Left renal pelvis (tissue), 4 donors: ENCODE measurements at places on chromosomes 12 and 14. TPM values are rescaled to one million over a fixed set of nuclear protein-coding genes. Genes with fewer than 3 reads are reported as not detected.

- no peak for DNase-seq
Measured at GRCh38 chr14:68583548-68584280, 209.2 kb downstream of the ZFP36L1 start.

DNA sequence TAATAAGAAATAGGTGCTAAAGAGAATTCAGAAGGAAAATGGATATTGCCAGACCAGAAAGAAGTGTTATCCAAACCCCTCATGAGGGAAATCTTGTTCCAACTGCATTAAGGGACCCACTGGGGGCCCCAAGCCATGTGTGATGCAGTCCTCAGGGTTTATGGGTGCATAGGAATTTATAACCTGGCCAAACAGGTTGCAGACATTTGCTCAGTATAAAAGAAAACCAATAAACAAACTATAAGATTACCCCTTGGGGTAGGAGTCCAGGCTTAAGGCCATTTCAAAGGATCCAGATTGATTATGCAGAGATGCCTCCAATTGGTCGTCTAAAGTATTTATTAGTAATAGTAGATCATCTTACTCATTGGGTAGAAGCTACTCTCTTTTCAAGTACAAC lies 240.9 kb upstream of the DIO3 start:
- no peak for DNase-seq

DNA sequence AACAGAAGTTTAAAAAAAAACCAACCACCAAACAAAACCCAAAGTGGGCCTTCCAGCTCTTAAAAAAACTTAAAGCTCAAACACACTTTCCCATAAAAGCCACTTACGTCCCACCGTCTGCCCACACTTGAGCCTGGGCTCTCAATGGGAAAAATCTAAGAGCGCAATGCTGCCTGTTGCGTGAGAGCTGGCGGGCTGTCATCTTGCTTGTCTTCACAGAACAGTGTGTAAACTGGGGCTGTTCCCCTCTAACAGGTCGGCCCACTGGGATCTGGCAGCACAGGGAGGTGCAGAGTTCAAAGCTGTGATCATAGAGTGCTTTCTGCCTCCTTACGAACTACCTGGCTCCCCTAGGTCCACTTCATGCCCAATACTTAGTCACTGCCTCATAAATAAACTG lies 80.0 kb downstream of the DICER1 start:
- DNase-seq: no peak

- no peak for DNase-seq
Measured at GRCh38 chr12:127125607-127126259, 1141.2 kb upstream of the TMEM132C start.

GRCh38 chr12:8687846-8688601 lies 9.8 kb upstream of the RIMKLB start:
- DNase-seq: peak; percentile 67

GRCh38 chr12:132364348-132364902 lies 35.0 kb upstream of the GALNT9 start:
- DNase-seq: no peak

DNA sequence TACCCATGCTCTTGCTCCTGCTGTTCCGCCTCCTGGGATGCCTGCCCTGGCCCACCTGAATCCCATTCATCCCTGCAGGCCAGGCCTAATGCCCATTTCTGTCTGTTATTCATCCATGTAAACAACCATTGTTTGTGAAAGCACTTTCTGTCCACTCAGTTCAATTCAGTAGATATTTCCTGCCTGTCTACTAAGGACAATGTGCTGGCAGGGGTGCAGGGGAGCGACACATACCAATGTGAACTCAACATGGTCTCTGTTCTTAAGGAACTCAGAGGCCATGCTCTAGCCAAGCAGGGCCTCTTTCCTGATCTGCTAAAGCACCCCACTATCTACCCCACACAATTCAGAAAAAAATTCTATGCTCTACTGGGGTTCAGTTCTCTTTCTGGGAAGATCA lies 88.5 kb upstream of the ZFP36L1 start:
- DNase-seq: no peak

DNA sequence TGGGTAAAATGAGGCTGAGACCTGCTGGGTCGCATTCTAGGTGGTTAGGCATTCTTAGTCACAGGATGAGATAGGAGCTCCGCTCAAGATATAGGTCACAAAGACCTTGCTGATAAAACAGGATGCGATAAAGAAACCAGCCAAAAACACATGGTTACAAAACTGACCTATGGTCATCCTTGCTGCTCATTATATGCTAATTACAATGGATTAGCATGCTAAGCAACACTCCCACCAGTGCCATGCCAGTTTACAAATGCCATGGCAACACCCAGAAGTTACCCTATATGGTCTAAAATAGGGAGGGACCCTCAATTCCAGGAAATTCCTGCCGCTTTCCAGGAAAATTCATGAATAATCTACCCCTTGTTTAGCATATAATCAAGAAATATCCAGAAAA lies 132.4 kb downstream of the BRMS1L start:
- DNase-seq: no peak

DNA sequence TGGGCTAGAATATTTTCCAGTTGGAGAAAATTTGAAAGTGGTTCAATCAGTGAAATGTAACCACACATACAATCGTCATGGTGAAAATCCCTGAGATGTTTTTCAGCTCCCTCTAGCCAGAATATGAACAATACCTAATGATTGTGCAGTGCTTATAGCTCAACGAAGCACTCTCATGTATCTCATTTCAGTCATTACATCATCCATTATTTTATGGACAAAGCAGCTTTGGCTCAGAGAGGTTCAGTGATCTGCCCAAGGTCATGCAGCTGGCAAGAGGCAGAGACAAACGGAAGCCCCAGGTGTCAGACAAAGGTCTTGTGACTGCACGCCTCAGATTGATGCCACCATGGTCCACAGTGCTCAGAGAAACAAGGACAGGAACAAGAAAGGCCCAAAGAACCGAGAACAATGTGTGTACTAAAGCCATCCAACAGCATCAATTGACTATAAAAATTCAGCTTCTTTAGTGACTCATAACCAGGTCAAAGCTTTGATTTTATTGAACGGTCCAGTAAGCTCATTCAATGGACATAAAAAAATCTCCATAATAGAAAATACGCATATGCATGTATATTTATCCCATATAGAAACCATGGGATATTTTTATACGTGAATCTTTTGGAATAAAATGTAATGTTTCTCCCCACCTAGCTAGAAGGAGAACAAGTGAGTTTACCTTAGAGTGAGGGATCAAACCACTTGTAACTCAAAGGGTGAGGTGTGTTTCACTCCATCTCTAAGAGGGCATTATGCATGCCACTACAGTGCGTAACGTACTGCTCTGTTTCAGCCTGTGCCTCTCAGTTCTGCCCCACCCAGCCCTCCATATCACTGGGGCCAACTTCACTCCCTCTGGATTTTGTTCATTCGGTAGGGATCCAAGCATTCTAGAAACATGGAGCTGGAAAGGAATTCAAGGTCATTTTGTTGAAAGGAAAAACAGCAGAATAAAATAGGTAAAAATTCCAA lies 141.8 kb downstream of the GRIN2B start:
- DNase-seq: no peak

DNA sequence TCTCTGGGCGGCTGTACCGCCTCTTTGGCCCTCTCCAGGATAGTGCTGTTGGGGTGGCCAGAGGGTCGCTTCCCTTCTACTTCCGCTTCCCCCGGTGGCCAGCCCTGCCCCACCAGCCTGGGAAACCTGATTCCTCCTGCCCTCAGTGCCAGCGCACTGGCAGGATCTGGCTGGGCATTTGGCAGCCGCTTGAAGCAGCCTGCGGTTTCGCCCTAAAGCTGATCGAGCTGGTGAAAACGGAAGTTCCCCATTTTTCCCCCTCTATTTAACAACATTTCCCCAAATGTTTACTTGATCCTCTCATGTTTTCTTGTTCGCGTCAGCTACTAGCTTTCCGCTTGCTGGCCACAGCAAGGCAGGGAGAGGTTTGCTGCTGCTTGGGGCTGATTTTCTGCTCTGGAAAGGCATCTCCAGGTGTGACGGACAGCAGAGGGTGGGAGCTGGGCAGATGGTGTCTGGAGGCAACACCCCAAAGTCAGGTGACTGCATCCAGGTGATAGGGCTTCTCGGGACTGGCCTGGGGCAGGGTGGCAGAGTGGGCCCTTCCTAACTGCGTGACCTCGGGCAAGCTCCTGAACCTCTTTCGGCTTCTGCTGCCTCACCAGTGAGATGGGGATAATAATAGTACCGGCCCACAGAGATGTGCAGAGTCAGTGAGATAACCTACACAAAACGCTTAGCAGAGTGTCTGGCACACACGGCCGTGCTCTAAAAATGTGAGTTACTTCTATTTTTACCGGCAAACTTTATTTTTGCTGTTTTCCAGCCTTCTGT lies 53.1 kb downstream of the TSPAN9 start:
- DNase-seq: no peak

DNA sequence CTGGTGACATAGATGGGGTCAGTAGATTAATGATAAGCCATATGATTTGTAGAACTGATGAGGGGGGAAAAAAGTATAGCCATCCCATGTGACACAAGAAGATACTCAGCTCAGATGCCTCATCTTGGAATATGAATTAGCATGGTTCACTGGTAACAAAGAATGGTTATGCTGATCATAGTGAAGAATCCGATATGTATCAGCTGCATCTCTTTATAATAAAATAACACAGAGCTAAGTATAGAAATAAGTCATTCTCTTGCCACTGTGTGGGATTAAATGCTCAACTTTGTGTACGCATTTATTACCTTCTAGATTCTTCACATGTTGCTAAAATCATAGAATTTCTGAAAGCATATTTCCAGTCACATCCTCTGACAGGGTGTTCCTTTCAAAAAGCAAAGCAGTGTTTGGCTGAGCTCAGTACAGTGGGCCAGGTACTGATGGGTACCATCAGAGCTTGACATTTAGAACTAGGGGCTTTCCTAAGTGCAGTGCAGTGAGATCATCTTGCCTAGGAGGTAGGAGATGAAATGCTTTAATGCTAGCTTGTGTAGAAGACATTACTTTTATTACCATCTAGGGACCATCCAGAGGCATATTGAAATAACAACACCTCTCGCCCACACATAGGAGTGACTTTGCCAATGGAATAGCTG lies 256.2 kb downstream of the TMEM117 start:
- DNase-seq: no peak

- no peak for DNase-seq
Measured at GRCh38 chr12:67501362-67501761, 147.2 kb upstream of the DYRK2 start.

GRCh38 chr12:51792417-51792816 lies 56.1 kb downstream of the FIGNL2 start:
- no peak for DNase-seq

- no peak for DNase-seq
Measured at GRCh38 chr14:48748151-48748675, 838.0 kb downstream of the RPS29 start.

DNA sequence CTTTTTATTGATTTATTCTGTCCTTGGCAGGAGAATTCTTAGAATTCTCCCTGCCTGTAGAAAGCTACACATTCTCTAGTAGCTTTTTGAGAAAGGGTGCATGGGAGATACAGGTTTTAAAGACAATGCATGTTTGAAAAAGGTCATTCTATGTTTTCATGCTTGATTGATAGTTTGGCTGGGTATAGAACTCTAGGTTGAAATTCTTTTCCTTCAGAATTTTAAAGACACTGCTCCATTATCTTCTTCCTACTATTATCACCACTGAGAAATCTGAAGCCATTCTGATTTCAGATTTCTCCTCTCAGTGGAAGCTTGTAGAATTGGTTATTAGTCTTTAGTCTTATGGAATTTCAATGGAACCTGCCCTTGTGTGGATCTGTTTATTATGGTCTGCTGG lies 14.0 kb downstream of the ATF7IP start:
- DNase-seq: no peak

The MYO1H gene
- polyA plus RNA-seq: 0.92 TPM

The KRT81 gene
- not detected for polyA plus RNA-seq

The CABP1 gene
- 2.3 TPM for polyA plus RNA-seq

The SRRM4 gene
- 0.19 TPM for polyA plus RNA-seq

The SPIC gene
- polyA plus RNA-seq: not detected

The REM2 gene
- 0.87 TPM for polyA plus RNA-seq

The KRT80 gene
- 0.82 TPM for polyA plus RNA-seq
